ENCODE measurements at places on chromosomes 7 and 10.

DNA sequence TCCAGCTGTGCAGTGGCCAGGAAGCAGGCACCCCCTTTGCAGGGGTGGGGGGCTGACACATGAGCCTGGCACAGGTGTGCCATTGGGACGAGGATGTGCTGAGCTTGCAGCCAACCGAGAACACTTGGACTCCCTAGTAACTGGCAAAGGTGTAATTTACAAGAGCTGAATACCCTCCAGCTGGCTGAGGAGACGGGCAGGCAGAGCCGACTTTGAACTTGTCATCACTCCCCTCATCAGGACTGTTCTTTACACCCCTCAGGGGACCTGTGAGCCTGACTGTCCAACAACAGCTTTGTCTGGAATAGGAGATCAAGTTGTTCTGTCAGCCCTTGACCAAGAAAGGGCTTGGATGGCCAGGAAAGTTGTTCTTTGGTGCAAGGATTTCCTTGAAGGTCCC, 61.2 kb downstream of the CDH23 start:
- DNase-seq: no peak

DNA sequence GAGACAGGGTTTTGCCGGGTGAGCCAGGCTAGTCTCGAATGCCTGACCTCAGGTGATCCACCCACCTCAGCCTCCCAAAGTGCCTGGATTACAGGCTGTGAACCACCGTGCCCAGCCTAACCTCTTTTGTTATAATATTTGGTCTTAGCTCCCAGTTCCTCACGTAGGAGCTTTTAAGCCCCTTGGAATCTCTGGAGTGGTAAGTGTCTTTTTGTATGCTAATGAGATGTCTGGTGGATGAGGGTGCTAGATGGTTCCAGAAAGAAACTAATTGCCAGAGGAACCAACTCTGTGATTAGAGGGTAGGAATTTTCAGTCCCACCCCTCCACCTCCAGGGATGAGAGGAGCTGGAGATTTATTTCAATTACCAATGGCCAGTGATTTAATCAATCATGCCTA, 5.3 kb upstream of the ARPC1A start:
- DNase-seq: no peak

GRCh38 chr7:51645255-51645654, 328.6 kb upstream of the COBL start:
- no peak for DNase-seq

GRCh38 chr10:52208365-52208764, 105.7 kb upstream of the DKK1 start:
- no peak for DNase-seq

DNA sequence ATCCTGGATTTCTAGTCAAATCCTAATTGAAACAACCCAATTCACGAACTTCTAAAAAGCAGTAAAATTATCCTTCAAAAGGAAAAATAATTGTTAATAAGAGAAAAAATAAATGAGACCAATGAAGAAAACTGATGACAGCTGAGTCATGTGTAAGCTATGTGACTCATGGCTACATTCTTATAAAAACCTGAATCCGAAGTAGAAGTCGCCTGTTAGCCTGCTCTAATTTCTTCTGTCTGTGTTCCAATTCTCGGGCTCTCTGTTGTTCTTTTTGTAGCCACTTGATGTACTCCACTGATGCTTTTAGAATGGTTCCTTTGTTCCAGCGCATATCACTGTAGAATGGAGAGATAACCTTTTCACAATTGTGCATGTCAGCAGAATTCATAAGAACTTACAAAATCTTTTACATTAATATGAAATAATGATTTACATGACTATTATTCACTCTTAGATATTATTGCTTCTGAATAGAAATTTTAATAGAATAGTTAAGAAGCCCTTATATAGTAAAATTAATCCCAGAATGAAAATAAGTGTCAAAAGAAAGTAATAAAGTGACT, 88.8 kb downstream of the TFEC start:
- no peak for DNase-seq

- no peak for DNase-seq
These were observed 65.5 kb downstream of the CYP26A1 start for GRCh38 chr10:93139059-93139655.

DNA sequence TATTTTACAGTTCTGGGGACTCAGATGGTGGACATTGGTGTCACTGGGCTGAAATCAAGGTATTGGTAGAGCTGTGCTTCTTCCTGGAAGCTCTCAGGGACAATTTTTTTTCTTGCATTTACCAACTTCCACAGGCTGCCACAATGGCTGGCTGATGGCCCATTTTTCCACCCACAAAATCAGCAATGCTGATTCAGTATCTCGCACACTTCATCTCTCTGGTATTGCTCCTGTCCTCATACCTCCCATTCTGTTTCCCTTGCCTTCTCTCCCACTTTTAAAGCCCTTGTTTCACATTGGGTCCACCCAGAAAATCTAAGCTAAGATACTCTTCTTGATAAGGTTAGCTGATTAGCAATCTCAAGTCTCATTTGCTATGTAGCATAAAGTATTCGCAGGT, 530.9 kb upstream of the POM121L12 start:
- DNase-seq: no peak

GRCh38 chr10:24448351-24448999, 239.5 kb downstream of the KIAA1217 start:
- no peak for DNase-seq

DNA sequence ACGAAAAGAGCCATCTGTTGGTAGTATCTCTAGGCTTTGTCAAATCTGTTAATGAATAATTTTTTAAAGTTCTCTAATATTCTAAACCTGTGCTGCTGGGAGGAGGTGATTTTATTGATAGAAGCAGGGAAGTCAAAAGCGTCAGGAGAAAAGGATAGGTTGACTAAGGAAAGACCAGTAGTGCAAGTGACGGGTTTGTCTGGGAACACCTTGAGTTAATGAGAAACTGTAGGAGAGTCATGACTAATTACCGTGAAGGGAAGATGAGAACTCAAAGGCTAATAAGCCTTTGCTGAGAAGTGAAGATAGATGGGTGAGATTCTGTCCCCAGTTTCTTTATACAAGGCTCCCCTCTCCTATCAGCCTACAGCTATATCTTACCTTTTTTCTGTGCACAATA, 5.0 kb upstream of the PDK4 start:
- DNase-seq: no peak

DNA sequence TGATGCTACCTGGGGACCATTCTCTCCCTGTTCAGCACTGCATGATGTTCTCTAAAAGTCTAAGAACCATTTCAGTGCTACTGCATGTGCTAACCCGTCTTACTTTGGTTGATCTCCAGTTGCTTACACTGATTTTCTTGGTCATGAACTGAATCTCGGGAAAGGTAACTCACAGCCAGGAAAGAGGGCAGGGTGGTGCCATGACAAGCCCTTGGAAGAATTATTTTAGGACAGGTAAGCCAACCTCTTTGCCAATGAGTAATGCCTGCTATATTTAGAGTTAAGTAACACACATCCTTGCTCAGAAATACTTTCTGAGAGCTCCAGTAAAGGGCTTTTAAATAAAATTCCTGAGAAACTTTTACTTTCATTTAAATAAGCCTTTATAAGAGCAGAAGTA, 126.7 kb downstream of the ARL4A start:
- DNase-seq: no peak

- DNase-seq: no peak
These were observed 451.3 kb upstream of the MBL2 start for GRCh38 chr10:53223851-53224250.

GRCh38 chr7:50276483-50276882, 28.0 kb upstream of the IKZF1 start:
- DNase-seq: no peak

DNA sequence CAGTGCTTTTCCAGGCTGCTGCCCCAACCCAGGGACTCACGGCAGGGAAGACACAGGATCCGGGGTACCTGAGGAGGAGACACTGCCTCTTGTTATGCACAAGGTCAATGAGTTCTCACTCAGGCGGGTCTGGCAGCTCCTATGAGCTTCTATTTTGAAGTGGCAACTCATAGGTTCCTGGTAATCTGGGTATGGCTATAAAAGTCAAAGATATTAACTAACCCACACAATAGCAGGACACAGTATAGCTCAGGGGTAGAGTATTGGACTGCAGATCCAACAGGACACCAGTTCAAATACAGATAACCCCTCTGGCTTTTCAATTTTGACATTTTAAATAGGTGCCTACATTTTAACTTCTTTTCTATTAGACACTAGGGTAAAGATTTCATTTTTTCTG, 130.3 kb upstream of the ZNF746 start:
- no peak for DNase-seq

DNA sequence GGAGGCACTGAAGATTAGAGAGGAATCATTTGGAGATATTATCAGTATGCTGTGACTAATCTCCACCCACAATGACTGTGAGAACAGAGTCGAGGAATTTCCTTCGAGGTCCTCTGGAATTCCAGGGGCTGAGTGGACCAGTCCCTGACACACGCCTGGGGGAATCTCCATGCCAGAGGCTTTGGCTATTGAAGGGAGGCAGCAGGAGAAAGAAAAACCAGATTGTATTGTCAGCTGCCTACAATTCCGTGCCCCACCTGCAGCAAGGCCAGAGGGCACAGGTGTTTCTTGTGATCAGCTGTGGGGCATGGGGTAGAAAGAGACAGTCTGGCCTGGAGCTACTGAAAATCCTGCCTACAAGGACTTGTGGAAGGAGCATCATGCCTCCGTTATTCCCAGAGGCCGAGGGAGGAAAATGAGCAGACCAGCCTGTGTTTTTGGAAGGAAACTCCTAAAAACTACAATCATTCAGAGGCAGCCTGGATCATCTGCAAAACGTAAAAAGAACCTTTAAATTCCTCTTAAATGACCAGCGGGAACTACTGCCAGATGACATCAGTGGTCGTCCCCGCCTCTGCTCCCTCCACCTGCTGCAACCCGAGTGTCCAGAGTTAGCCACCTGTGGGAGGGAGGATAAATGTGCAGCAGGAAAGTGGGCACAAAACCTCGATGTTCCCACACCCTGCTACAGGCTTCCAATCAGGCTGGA, 25.4 kb upstream of the ANK3 start:
- no peak for DNase-seq

DNA sequence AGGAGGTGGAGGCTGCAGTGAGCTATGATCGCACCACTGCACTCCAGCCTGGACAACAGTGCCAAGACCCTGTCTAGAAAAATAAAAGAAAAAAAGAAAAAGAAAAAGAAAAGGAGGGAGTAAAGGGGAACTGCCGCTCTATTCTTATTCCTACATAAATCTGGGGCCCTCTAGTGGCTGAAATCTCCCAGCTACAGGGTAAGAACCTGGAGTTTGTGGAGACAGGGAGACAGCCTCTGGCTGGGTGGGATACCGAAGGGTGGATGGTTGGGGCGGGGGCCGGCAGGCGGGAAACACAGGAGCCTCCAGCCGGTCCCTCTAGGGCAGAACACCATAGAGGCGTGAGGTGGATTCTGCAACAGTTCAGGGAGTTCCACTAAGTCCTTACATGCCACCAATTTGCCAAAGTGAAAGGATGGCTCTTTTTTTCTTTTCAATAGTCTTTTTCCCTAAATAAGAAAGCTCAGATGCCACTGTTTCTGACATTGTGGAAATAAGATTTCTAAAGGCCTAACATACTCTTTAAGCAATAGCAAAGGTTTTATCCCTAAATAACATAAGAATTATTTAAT, 117.3 kb downstream of the SVIL start:
- DNase-seq: no peak

- no peak for DNase-seq
These were observed 73.1 kb downstream of the CYP51A1 start for GRCh38 chr7:92061154-92061553.

DNA sequence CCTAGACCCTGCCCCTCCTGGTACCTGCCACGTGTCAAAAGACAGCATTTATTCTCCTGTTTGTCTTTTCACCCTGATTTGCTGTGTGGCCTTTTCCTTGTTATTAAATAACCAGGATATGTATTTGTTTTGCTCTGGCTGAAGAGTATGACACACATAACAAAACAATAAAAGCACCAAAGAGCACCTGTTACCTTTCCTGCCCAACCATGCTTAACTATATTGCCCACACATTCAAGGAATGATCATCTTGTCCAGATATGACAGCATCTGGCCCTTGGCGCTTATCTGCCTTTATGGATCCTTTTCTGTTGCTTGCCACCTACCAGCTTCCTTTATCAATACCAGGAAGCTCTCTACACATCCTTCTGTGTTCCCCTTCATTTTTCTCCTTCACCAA, 357.7 kb downstream of the FGFR2 start:
- no peak for DNase-seq

DNA sequence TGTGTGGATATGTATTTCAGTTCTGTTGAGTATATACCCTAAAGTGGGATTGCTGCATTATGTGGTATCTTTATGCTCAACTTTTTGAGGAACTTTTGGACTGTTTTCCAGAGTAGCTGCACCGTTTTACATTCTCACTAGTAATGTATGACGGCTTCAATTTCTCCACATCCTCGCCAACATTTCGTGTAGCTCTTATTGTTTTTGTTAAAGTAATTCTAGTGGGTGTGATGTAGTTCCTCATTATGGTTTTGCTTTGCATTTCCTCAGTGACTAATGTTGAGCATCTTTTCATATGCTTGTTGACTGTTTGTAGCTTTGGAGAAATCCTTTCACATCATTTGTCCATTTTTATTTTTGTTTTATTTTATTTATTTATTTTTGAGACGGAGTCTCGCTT, 4.5 kb downstream of the STMP1 start:
- no peak for DNase-seq

- no peak for DNase-seq
These were observed 728.3 kb upstream of the PHF14 start for GRCh38 chr7:10245406-10245805.

DNA sequence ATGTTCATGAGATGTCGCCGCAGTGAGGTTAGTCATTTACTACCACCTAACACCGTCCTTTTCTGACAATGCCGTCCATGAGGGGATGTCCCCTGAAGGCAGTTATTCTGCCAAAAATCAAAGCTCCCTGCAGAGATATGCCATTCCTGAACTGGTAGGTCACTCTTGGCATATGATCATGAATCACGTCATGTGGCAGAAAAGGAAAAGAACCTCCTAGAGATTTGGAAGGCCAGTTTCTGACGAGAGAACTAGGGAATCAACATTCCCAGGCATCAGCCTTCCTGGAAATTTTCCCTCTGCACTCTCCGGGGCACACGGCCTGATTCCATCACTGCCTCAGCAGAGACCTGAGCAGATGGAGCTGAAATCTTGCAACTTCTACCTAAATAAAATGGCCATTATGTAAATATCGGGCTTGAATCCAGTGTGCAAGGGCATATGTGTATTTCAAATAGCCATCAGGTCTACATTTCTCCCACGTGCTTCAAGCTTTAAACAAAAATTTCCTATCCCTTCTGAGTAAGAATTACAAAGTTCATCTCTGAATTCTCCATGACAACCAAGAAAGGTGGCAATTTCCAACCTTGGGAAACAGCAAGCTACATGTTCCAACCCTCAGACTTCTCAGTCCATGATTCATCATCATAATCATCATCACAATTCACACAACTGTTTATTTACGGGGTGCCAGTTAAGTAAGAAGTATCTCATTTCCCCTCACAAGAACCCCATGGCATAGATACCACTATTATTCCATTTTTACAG, 46.5 kb downstream of the AMPH start:
- DNase-seq: no peak

- DNase-seq: no peak
These were observed 22.9 kb downstream of the FAM3C start for GRCh38 chr7:121373177-121373576.

- DNase-seq: no peak
These were observed 7.1 kb upstream of the CXCL12 start for GRCh38 chr10:44391981-44392380.
